Aorta (tissue), 5 donors: ENCODE measurements at places on chromosomes 2 and 18. TPM values are rescaled to one million over a fixed set of nuclear protein-coding genes. Genes with fewer than 3 reads are reported as not detected.

PARD3B gene
- total RNA-seq: 36.7 TPM

GRCh38 chr2:28082131-28082530, 191.6 kb downstream of the BABAM2 start:
- no peak for DNase-seq

CD8A gene
- 3.9 TPM for total RNA-seq

SERPINB11 gene
- total RNA-seq: not detected
